Right ventricle myocardium inferior (tissue), 1 donor: ENCODE measurements at places on chromosomes 2 and 18. TPM values are rescaled to one million over a fixed set of nuclear protein-coding genes. Genes with fewer than 3 reads are reported as not detected.

DNA sequence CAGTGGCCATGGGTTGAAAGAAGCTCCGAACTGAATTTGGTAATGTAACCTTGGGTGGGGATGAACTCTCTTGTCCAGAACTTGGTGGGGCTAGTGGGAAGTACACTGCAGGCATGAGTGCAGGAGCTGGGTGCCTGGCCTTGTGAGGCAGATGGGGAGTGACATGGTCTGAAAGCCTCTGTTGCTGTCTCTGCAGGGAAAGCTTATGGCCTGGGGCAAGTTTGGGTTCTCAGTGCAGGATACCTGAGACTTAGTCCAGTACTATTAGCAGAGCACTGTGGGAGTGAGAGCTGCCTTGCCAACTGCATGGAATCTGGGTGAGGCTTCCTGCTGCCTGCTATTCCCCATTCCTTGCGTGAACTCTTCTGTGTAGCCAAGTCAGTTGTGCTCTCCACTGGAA is 1620.9 kb upstream of the NXPH2 start:
- DNase-seq, result no peak

- DNase-seq, result no peak
Observed at GRCh38 chr2:45469314-45470099, 141.6 kb downstream of the SRBD1 start.

DNA sequence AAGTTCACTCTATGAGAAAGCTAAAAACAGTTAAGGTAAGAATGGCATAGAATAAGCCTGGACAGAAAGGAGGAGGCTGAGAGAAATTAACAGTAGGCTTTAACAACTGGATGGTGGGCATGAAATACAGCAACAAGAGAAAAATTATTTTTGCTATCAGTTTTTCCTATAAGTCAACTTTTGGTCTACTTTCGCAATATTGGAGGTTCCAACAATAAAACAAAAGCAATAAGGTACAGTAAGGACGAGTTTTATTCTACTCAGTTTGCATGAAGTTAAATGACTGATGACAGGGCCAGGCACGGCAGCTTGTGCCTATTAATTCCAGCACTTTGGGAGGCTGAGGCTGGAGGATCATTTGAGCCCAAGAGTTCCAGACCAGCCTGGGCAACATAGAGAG is 17.3 kb downstream of the RAB1A start:
- DNase-seq, result no peak

- no peak for DNase-seq
Observed at GRCh38 chr2:236085647-236086046, 82.5 kb downstream of the GBX2 start.

Gene PPM1G
- total RNA-seq, result 35.6 TPM

Gene IL1B
- not detected for total RNA-seq

Gene SOWAHC
- 2.5 TPM for total RNA-seq

Gene FMNL2
- total RNA-seq, result 7.2 TPM
